ENCODE measurements at places on chromosomes 7 and 10.

- no peak for DNase-seq
Measured at GRCh38 chr10:92574548-92575261, 812 bp upstream of the IDE start.

DNA sequence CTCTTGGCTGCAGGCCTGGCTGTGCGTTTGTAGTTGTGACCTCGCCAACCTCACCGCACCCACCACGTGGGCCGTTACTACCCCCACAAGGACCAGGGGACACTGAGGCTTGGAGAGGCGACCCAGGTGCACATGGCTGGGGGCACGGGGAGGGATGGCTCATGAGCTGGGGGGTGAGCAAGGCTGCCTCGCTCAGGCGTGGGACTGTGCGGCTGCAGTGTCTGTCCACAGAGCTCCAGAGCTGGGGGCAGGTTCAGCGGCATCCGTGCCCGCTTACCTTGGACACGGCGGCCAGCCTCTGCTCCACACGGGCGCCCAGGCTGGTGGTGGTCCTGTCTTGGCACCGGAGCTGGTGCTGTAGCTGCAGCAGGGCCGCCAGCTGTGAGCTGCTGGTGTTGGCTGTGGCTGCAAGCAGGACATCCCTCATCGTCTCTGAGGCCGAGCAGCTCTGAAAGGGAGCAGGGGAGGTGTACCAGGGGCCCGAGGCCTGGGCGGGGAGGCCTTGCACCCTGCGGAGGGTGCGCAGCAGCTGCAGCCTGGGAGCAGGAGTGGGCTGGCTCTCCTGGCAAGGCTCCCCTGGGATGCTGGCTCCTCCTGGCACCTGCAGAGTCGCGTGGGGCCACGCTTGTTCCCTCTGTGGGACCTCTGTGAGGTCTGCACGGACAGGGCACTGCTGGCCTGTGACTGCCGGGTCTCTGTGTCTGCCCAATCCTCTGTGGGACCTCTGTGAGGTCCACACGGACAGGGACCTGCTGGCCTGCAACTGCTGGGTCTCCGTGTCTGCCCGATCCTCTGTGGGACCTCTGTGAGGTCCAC is 60.0 kb upstream of the NKX6-2 start:
- no peak for DNase-seq

GRCh38 chr10:34768261-34768971 is 46.7 kb downstream of the PARD3 start:
- DNase-seq = no peak

DNA sequence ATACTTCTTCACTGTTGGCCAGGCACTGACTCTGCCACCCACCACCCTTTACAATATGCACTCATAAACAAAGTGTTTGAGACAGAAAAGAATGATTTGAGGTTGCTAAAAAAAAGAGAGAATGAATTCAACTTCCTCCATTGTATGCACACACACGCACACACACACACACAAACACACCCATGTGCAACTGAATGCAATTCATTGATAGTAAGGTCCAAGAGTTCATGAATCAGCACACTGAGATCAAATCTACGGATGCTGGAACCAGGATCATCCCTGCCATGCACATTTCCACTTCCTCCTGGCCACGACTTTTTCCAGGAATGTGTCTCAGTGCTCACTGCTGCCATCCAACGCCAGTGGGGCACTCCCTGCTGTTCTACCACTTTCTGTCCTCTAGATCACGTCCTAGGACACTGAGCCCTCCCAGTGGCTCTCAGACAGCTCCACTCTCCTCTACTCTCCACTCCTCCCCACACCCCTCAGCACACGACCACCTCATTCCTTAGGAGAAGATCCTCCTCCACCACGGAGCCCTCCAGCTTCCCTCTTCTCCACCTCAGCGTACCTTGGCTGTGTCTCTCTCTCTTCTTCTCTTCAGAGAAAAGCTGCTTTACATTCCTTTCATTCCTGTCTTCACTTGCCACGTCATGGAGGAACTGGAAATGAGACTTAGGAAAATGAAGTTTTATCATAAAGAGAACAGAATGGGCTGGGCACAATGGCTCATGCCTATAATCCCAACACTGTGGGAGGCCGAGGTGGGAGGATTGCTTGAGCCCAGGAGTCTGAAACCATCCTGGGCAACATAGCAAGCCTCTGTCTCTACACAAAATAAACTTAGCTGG is 12.0 kb upstream of the TMEM213 start:
- no peak for DNase-seq

DNA sequence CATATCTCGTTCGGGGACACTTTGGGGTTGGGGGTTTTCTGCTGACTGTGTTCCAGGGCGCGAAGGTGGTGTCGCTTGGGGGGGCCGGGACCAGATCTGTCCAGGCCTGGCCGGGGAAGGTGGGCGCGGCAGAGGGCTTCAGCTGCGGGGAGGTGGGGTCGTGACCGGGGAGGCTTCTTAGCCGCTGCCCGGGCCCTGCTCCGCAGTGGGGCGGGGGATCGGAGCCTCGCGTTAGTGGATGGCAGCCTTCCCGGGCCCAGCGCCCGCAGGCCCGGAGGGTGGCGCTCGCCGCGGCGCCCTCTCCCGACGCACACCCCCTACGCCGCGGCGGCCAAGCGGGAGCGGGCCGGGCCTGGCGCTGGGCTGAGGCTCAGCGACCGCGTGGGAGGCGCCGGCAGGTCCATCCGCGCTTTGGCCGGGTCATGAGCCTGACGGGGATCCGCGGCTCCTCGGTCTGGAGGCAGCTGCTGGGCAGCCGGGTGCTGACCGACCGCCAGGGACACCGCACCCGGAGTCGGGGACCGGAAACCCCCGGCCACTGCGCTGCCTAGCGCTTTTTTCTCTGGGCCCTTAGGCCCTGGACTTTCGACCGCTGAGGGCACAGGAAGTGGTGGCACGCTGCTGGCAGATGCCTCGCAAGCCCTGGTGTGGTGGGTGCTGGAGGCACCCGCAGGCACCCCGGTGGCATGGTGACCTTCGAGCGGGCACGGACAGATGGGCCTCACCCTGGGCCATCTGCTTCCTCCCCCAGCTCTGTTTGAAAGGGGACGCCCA is 1.2 kb downstream of the AGAP3 start:
- no peak for DNase-seq

DNA sequence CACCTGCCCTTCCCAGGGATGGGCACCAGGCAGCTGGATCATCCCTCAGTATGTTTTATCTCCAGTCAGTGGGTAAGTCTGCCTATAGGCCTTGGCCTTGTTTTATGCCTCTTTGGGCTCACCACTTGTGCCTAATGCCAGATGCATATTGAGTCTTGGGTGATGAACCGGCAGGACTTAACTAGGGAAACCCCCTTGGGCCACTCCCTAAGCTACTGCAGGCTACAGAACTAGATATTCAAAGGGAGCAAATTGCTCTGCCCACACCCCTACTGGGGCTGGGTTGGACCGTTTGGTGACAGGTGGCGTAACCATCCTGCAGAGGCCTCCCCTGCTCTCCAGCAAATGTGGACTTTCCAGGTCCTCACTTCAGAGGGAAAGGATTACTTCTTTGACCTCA is 115.7 kb upstream of the GDF10 start:
- no peak for DNase-seq

- DNase-seq = no peak
Measured at GRCh38 chr7:94452239-94452638, 57.4 kb upstream of the CASD1 start.
